ENCODE measurements at places on chromosomes 7 and 10. TPM values are rescaled to one million over a fixed set of nuclear protein-coding genes. Genes with fewer than 3 reads are reported as not detected.

GRCh38 chr7:123324283-123324682 is 124.5 kb upstream of the SLC13A1 start:
- DNase-seq = no peak

The SPDYE1 gene
- polyA plus RNA-seq = 1.8 TPM

- DNase-seq = no peak
Observed at GRCh38 chr10:31456468-31456867, 137.5 kb downstream of the ZEB1 start.

The LDB1 gene
- polyA plus RNA-seq = 120 TPM

The SPDYE6 gene
- polyA plus RNA-seq = 2.4 TPM

The SPAM1 gene
- polyA plus RNA-seq = not detected

DNA sequence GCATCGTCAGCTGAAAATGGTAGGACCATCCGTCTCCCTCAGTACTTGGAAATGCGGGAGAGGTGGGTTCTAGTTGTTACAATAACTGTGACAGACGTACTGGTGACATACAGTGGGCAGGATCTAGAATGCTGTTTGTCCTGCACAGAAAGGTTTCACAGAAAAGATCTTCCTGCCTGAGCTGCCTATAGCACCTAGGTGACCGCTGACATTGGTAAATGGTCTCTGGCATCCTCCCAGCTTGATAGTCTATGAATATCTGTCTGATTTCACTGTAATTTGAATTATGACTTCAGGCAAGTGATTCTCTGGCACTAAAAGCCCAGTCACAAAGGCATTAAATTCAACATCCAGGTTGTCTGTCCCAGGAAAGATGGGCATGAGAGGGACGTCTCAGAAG is 38.2 kb upstream of the CCDC3 start:
- no peak for DNase-seq

The PRLHR gene
- polyA plus RNA-seq = not detected

The RNF32 gene
- polyA plus RNA-seq = 2.7 TPM

DNA sequence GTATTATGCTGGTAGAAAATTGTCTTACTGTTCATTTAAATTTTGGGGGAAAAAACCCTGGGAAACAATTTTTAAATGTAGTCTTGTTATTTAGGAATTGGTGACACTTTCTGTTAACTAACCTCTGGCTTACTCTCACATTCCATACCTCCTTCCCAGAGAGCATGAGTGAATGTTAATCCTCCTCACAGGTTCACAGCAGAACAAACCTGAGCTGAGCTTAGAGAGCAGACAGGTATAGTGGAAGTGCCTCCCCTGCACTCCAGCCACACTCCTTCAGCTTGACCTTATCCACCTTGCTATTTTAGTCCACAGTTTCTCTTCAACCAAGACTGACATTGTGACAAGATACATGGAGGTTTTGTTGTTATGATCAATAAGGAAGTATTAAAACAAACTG is 235.9 kb downstream of the FOXP2 start:
- no peak for DNase-seq

The BTBD16 gene
- polyA plus RNA-seq = 1.3 TPM

GRCh38 chr7:50721661-50722259 is 60.9 kb downstream of the GRB10 start:
- no peak for DNase-seq

- DNase-seq = peak; percentile 77
Observed at GRCh38 chr10:586151-586550, 103.3 kb downstream of the DIP2C start.

The SORBS1 gene
- 27.0 TPM for polyA plus RNA-seq

The MACC1 gene
- polyA plus RNA-seq = 13.6 TPM

The STARD3NL gene
- 67.1 TPM for polyA plus RNA-seq

The NUDT1 gene
- 25.4 TPM for polyA plus RNA-seq

DNA sequence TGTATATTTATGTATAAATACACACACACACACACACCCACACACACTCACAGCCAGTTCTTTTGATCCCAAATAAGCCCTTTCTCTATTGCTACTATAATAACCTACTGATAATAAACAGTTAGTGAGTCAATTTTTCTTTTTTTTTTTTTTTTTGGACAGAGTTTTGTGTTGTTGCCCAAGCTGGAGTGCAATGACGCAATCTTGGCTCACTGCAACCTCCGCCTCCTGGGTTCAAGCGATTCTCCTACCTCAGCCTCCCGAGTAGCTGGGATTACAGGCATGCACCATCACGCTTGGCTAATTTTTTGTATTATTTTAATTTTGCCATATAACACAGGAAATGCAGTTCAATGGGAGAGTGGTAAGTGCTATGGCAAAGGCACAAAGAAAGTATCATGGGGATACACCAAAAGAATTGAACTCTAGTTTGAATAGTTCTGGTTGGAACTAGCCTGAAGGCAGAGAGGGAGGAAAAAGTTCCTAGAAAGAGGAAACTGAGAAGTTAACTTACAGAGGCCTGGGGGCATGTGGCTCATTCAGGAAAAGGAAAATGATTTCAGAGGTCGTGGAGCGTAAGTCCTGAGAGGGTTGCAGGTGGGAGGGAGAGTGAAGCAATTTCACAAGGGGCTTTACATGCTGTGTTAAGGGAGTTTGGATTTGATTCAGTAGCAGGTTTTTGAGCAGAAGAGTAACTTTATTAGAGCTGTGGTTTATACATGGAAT is 44.4 kb upstream of the JCAD start:
- DNase-seq = no peak

The CLRN3 gene
- 20.4 TPM for polyA plus RNA-seq

The VSTM4 gene
- polyA plus RNA-seq = 12.2 TPM

- no peak for DNase-seq
Observed at GRCh38 chr7:94089806-94090205, 85.7 kb upstream of the BET1 start.

GRCh38 chr10:5506246-5506645 is 6.9 kb upstream of the CALML5 start:
- no peak for DNase-seq

The MBLAC1 gene
- 2.0 TPM for polyA plus RNA-seq

Measured in renal pelvis (tissue), 12 donors.